ENCODE measurements at places on chromosomes 3 and 15.
A peak's percentile ranks its signal among the peaks of the same experiment; 100 is the strongest.

DNA sequence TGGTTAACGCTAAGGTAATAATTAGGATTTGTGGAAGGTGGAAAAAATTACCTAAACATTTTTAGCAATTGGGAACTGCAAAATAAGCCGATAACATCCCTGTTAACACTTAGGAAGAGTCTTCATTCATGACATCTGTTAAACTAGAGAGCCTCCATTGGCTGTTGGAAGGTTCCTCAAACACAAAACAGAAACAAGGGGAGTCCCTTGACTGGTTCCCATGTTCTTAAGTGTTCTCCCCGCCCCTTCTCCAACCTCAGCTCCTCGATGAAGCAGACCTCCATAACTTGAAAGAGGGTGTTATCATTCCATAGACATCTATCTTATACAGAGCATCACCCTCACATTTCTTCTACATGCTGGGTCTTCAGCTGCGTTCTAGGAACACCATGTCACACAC, 2.5 kb downstream of the SLC22A13 start:
- no peak for DNase-seq

GRCh38 chr3:72462595-72463011, 385.6 kb downstream of the SHQ1 start:
- no peak for DNase-seq

DNA sequence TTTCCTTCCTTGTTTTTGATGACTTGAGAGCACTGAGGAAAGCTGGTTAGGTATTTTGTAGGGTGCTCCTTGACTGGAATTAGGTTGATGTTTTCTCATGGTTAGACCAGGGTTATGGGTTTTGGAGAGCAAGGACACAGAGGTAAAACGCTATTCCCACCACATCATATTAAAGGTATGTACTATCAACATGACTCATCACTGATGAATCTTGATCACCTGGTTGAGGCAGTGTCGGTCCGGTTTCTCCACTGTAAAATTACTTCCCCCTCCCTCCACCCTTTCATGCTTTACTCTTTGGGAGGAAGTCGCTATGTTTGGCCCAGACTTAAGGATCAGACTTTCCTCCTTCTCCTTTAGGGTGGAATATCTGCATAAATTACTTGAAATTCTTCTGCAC, 201.6 kb downstream of the EDEM1 start:
- DNase-seq: peak; percentile 63

GRCh38 chr3:133955892-133956291, 60.2 kb upstream of the RAB6B start:
- no peak for DNase-seq

GRCh38 chr15:96500508-96500907, 170.0 kb downstream of the NR2F2 start:
- DNase-seq: no peak

DNA sequence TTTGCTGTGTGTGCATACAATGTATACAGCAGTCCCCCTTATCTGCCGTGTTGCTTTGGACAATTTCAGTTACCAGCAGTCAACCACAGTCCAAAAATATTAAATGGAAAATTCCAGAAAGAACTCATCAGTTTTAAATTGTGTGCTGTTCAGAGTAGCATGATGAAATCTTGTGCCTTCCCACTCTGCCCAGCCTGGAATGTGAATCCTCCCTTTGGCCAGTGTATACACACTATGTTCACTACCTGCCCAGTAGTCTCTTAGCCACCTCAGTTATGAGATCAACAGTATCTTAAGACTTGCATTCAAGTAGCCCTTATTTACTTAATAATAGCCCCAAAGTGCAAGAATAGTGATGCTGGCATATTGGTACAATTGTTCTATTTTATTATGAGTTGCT, 133.6 kb upstream of the ABHD17C start:
- no peak for DNase-seq

DNA sequence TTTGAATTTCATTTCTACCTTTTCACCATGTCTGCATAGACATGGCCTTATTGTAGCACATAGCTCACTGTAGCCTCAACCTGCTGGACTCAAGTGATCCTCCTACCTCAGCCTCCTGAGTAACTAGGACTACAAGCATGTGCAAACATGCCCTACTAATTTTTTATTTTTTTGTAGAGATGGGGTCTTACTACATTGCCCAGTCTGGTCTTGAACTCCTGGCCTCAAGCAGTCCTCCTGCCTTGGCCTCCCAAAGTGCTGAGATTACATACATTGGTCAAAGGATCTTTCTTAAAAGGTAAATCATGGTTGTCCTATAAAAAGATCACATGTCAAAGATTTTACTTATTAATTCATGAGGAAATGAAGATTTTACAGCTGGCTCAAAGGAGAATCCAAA, 57.2 kb upstream of the GOLGA8B start:
- no peak for DNase-seq

- no peak for DNase-seq
Measured at GRCh38 chr3:102307442-102307841, 127.4 kb upstream of the ZPLD1 start.

GRCh38 chr3:132180337-132180791, 136.8 kb upstream of the ACP3 start:
- peak; percentile 33 for DNase-seq

DNA sequence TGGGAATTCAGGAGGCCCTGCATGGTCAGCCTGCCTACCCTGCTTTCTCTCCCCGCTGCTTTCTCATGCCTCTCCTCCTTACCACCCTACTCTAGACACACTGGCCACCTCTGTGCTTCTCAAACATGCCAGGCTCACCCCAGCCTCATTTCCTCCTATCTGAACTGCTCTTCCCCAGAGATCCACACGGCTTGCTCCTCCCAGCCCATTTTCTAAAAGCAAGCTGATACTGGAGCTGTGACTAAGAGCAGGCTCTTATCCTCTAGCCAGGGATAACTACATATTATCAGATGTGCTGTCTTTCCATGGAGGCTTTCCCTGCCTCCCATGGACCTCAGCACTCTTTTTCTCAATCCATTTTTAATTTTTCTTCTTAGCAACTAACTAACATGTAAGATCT, 85.9 kb downstream of the BOC start:
- DNase-seq: no peak

GRCh38 chr3:159604151-159604581, 384.5 kb upstream of the IL12A start:
- DNase-seq: no peak

DNA sequence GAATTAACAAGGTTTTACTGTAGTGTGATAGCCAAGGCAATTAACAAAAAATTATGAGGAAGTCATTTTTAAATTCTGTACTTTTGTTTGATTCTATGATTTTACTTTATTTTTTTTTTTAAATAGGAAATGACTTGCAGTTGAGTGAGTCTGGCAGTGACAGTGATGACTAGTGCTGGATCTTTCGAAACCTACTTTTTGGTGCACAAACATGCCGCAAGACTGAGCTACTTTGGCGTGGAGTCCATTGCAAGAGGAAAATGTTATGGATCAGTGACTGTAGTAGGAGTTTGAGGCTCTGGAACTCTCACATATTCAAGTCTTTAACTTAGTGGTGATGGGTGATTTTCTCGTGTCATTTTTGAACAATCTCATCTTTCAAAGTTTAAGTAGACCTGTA, 11.6 kb downstream of the EAF1 start:
- DNase-seq: no peak

GRCh38 chr3:133757701-133758567, 11.7 kb downstream of the TF start:
- no peak for DNase-seq

GRCh38 chr3:52067046-52067445, 10.7 kb upstream of the DUSP7 start:
- DNase-seq: no peak

- DNase-seq: no peak
Measured at GRCh38 chr3:29683018-29683993, 402.4 kb downstream of the RBMS3 start.

DNA sequence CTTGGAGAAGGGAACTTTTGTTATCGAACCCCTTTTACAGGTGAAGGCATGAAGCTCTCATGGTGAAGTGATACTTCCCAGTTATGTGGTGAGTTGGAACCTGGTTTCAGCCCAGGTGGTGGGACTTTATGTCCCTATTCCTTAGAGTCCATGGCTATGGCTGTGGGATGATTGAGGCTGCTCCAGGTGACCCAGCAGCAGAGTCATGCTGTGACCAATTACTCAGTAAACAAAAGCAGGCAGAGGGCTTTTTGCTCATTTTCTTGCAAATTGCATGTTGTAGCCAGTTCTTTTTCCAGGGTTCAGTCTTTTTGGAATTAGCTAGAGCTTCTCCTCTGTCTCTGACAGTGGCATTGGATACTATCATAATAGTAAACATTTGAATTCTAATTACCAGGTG, 70.7 kb downstream of the CACNA2D3 start:
- no peak for DNase-seq

- no peak for DNase-seq
Measured at GRCh38 chr15:95975212-95975611, 355.3 kb upstream of the NR2F2 start.

DNA sequence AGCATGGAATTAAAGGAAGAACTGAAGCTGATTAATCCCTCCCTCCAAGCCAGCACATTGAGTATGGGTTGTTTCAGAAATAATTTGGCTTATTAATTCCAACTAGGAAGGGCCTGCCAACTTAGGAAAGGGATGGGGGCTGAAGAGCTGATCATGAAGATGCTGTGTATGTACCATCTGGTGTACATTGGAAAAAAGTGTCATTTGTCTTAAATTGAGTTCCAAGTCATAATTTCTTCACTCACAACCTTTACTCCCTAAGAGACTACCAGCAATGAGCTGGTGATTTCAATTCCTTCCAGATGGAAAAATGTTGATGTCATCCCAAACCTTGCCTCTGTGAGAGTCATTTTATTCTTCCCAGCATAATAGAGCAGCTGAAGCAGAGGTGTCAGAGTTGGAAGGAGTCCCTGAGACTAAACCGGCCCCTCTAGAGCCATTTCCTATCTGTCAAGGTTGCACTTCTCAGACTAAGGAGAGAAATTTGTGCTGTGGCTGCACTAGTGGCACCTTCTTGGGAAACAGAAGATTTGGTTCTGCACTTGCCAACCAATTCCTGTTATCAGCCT, 79.4 kb downstream of the GTPBP8 start:
- peak; percentile 19 for DNase-seq

- DNase-seq: peak; percentile 95
Measured at GRCh38 chr3:123749711-123750110, 134.4 kb downstream of the MYLK start.

DNA sequence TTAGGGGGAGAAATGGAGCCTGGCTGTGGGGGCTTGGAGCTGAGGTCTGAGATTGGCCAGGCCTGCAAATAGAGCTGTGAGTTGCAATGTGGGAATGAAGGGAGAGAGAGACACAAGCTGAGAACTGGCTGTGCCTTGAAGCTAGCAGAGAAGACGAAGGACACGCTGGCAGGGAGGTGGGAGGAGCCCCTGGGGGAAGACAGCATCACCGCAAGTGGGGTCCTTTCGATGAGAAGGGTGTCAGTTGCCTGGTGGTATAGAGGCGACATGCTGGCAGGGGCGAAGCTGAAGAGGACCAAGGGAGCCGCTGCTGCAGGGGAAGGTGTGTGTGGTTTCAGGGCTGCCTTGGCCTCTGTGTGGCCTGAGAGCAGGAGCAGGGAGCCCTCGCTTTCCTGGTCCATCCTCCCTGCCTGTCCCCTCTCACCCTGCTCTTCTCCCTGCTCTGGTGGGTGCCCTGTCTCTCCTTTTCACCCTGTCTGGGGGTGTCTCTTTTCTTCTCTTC, 5.5 kb downstream of the RHCG start:
- DNase-seq: no peak

DNA sequence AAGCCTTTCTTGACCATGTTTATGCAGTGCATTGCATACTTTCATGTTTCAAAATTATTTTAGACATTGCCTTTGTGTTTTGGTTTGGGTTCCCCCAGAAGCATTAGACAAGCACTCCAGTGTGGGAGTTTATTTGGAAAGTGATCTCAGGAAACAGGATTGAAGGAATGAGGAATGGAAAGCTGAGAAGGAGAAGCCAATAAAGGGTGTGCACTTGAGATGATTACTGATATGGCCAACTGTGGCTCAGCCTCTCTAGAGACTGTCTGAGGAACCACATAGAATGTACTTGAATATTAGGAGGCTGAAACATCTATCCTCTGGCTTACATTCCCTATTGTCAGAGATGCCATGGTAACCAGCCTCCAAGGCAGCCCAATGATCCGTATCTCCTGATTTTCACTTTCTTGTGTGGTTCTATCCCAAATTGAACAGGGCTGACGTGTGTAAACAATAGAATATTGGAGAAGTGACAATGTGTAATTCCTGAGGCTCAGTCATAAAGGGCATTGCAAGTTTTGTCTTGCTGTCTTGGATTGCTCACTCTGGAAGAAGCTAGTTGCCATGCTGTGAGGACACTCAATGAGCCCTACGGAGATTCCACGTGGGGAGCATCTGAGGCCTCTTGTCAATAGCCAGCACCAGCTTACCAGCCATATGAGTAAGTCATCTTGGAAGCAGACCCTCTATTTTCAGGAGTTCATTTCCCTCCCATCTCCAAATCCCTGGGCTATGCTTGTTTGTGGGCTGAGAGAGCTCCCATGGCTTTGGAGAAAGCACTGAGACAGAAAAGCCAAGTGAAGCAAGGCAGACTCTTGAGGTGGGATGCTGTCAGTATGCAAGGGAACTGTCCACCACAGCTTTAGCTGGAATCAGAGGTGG, 84.7 kb downstream of the SCN11A start:
- no peak for DNase-seq

- no peak for DNase-seq
Measured at GRCh38 chr3:54034971-54035370, 87.4 kb upstream of the CACNA2D3 start.

DNA sequence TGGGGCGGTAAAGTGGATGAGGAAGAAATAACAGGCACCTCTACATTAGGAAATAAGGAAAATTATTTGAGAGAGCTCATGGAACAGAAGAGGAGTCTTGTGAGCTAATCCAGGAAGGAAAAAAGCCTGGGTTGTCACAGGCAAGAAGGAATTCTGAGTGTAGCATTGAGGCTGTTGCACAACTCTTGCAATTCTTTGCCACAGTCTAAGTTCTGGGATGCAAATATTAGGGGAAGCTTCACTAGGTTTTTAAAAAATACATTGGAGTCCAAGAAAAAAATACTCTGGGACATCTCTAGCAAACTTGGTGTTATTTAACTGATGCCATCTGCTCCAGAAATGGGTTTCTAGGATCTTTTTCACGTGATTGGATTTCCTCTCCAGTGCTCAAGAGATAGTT, 122.3 kb downstream of the SPATA16 start:
- no peak for DNase-seq

DNA sequence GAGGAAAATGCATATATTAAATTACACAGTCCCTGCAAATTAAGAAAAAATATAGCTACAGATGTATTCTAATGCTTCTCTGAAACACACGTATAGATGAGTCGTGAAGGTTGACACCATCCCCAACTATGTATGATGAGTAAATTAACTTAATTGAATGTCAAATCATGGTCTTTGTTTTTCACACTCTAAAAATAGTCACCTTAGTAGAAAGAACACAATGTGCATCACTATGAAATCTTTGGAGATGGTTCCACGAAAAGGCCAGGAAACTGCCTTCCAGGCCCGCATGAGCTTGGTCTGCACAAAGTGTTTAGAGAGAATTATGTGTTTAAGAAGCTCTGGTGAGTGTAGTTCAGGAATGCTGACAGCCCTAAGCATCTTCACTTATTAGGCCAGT, 313.4 kb upstream of the IL12A start:
- no peak for DNase-seq

GRCh38 chr3:96677156-96677555, 137.2 kb upstream of the EPHA6 start:
- no peak for DNase-seq

Measured in epithelial cell of proximal tubule (primary cell).